ENCODE measurements at places on chromosomes 1 and 21.

DNA sequence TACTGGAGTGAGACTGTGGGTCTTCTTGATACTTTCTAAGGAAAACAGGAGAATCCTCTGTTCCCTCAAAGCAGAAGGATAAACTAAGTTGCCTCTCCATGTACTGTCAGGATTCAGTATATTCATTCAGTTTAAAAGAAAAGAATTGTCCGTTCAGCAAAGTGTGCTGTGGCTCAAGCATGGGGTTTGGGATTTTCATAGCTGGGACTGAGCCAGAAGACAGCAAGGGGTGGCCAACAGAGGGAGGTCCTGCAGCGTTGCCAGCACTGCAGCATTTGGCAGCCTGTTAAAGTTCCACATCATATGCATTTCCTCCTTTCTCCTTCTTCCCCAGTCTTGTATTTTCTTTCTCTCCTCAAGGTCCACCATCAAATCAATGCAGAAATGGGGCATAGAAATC lies 75.1 kb downstream of the DTL start:
- no peak for DNase-seq

DNA sequence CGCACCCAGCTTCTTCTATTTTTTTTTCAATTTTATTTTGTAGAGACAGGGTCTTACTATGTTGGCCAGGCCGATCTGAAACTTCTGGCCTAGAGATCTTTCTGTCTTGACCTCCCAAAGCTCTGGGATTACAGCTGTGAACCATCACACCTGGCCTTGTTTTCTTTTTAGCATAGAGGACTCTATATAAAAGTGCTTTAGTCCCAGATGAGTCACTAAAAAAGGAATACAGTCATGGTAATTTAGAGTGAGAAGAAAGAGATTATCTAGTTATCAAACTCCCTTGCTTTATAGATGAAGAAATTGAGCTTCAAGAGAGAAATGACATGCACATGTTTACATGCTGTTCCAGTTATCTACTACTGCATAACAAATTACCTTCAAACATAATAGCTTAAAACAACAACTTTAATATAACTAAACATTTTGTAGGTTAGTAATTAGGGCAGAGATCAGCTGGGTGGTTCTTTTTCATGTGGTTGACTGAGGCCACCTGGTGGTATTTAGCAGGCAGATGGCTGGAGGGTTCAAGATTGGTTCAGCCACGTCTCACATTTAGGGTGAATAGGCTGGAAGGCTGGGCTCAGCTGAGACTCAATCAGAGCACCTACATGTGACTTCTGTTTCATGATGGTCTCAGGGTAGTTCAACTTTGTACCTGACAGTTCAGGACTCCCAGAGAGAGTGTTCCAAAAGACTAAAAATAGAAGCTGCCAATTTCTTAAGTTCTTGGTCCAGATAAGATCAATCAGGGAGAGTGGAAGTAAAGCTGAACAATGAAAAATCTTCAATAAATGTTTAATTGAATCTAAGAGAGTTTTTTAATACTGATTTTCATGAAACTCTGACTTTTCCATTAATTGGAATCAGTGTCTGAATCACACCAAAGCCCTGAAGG lies 16.9 kb upstream of the MTF2 start:
- DNase-seq: no peak

DNA sequence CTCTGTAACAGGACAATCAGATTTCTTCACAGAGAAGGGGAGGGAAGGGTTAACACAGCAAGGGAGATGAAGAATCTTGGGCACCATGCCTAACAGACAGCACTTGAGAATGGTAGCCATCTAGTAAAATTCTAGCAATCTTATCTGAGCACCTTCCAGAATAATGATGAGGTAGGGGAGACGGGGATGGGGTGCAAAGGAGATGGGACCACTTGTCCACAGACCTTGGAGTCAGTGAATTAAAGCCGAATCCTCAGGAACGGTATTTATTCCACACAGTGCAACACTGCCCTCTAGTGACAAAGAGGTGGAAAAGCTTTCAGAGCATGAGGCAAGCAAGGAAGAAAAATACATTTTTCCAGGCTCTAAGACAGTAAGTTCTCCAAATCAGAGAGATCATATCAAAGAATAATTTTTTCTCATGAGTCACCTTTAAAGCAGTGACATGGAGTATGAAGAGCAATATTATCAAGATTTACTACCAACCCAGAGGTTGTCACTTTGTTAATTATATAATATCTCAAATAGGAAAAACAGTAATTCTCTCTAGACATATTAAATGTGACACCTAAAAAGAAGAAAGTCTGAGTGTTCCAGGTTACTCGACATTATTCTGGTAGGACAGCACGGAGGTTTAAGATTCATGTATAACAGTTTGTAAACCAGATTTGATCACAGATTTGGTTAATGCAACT lies 43.3 kb upstream of the LPAR3 start:
- DNase-seq: no peak

DNA sequence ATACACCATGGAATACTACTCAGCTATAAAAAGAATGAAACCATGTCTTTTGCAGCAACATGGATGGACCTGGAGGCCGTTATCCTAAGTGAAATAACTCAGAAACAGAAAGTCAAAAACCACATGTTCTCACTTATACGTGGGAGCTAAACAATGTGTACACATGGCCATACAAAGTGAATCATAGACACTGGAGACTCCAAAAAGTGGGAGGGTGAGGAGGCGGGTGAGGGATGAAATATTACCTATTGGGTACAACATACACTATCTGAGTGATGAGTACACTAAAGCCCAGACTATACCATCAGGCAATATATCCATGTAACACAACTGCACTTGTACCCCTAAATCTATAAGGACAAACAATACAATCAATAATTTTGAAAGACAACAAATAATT lies 39.5 kb upstream of the FAM20B start:
- no peak for DNase-seq

- DNase-seq: no peak
Measured at GRCh38 chr1:74969566-74970135, 164.5 kb upstream of the LHX8 start.

DNA sequence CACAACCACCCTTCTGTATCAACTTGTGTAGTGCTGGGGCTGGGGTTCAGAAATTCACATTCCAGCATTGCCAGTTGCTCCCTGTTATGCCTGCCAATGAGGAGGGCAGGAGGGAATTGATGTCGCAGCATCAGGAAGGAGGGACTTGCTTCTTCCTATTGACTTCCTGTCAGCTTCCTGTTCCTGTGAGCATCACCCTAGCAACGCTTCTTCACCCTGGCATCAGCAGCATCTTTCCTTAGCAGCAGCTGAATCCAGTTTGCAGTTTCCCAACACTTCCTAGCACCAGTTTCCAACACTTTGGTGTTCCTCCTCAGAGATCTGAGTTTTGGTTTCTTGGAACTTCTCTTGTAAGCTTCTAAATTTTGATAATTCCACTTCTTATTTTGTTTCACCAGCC lies 8.9 kb upstream of the TRIM62 start:
- DNase-seq: no peak

GRCh38 chr1:68213843-68214242 lies 18.5 kb downstream of the WLS start:
- DNase-seq: no peak

DNA sequence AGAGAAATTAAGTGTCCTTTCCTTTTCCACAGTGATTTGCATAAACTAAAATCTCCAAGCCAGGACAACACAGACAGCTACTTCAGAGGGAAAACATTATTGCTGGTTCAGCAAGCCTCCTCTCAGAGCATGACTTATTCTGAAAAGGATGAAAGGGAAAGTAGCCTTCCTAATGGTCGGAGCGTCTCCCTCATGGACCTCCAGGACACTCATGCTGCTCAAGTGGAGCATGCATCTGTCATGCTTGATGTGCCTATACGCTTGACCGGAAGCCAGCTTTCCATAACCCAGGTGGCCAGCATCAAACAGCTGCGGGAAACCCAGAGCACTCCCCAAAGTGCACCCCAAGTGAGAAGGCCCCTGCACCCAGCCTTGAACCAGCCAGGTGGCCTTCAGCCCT lies 39.1 kb downstream of the CLEC20A start:
- DNase-seq: no peak

GRCh38 chr1:163709636-163710035 lies 387.9 kb downstream of the NUF2 start:
- DNase-seq: no peak

DNA sequence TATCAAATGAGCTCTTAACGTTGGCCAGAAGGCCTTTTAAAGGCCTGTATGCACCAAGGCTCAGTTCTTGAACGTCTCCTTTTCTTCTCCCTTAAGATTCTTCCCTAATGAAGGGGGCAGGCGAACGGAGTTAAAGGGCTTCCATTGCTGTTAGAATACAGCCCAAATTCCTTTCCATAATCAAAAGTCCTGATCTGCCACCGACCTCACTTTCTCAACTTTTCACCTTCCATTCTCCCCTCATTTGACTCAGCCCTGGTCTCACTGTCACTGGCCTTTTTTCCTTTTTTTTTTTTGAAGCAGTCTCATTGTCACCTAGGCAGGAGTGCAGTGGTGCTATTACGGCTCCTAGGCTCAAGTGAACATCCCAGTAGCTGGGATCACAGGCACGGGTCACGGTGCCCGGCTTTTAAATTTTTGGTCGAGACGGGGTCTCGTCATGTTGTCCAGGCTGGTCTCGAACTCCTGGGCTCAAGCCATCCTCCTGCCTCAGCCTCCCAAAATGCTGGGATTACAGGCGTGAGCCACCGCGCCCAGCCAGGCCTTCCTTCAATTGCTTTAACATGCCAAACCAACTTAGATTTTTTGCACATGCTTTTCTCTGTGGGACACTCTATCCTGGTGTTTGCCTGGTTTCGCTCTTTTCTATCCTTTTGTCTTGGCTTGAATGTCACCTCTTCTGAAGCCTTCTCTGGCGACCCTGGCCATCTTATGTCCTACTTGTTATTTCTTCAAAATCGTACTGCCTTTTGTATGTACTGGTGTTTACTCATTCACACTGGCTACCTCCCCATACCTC lies 612 bp upstream of the CMPK1 start:
- DNase-seq: no peak

DNA sequence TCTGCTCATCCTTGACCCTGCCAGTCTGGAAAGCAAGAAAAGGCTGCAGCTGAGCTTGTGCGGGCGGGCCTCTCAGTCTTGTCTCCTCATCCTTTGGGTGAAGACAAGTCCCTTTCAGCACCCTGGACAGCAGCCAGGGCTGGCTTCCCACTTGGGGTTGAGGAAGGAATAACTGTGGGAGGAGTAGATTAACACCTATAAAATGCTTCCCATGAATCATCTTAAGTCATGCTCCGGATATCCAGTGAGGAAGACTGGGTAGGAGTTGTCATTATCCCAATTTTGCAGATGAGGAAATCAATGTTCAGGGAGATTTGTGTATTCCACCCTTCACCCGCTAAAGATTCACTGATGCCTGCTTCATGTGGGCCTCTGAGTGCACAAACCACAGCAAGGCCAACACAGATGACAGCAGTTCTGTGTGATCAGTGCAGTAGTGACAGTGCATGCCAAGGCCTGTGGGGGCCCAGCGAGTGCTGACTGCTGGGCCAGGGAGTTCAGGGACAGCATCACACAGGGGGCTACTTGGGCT lies 20.1 kb upstream of the COL16A1 start:
- no peak for DNase-seq

- no peak for DNase-seq
Measured at GRCh38 chr21:35543746-35544145, 494.6 kb upstream of the RUNX1 start.

- no peak for DNase-seq
Measured at GRCh38 chr1:58779801-58780382, 4.0 kb downstream of the JUN start.

GRCh38 chr1:4655674-4656532 lies 1.5 kb downstream of the AJAP1 start:
- no peak for DNase-seq

- DNase-seq: no peak
Measured at GRCh38 chr1:10599194-10599861, 124.6 kb downstream of the PEX14 start.

DNA sequence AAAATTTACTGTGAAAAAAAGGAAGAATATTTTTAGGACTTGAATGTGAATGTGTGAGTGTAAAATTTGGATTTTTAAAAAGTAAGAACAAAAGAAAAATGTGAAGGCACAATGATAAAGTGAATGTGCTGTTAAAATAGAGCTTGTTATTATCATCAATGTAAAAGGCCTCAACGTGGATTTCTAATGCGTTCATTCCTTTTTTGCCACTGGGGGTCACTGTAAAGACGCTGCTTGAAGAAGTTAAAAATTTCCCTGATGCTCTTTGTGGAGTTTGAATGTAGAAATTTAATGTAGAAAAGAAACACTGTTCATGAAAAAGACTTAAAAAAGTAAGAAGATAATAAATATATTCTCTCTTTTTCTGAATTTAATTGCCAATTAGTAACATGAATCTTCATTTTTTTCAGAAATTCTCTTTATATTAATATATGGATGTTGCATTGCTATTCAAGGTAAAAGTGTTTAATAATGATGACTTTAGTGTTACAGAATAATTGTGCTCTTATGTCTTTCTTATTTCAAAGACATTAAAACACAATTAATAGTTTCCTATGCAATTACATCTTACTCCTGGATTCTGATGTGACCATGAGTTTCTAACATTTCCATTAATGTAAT lies 161.5 kb downstream of the DNM3 start:
- DNase-seq: no peak

DNA sequence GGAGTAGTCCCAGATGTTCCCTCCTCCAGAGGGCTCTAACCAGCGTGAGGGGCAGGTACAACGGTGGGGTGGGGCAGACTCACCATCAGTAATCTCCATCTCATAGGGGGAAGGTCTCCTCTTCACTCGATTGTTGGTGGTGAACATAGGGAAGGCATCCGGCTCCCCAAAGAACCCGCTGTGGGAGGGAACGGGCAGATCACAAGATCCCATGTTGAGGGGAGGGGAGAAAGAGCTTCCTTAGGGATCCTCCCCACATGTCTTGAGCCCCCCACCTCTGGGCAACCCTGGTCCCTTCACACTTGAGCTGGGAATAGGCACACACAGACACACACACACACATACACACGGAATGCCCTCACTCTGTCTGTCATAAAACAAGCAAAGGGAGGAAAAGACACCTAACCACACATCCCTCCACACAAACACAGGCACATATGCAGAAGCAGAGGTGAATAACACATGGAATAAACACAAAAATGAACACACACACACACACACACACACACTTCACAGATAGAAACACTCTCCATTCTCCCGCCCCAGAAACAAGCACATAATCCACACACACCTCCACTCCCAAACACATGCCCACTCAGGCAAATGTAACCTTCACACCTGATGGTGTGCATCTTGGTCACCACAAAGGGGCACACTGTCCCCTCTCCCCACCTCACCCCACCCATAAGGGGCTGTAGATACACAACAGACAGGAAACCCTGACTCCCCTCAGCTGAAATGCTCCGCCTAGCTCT lies 7.9 kb downstream of the TAL1 start:
- DNase-seq: no peak
